RPMI7951 (cell line): ENCODE measurements at places on chromosomes 5 and 9.

- DNase-seq, result no peak
These were observed 644.5 kb downstream of the KCTD16 start for GRCh38 chr5:144815131-144815530.

- peak; percentile 58 for DNase-seq
These were observed 4.0 kb downstream of the MYOZ3 start for GRCh38 chr5:150665044-150665443.

GRCh38 chr5:40150896-40151295, 528.8 kb upstream of the PTGER4 start:
- no peak for DNase-seq

GRCh38 chr5:59758566-59758965, 135.0 kb downstream of the PDE4D start:
- no peak for DNase-seq

DNA sequence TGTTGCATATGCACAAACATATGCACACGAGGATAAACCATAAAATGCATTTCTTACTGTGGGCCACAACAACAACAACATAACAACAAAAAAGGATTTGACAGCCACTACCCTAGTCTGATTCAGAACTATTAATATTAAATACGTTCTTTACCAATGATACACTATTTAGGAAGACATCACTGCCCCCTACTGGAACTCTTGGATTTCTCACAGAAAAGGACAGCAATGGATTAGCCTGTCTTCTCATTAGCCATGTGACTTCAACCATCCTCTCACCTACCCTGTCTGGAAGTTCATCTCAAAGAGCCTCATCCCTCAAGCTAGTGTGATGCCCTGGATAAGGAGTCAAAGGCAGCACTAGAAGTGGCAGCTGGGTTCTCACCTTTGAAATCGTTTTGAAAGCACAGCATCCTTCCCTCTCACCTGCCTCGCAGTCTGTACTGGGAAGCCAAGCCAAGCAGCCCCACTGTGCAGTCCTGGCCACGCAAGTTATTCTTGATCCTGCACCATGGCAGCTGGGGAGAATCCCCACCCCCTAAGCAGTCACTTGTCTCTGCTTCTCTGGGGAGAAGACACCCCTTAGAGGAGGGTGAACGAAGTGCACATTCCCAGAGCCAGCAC, 64.6 kb downstream of the SH3TC2 start:
- peak; percentile 57 for DNase-seq

GRCh38 chr5:140107312-140108092, 6.4 kb upstream of the PURA start:
- DNase-seq, result peak; percentile 89

- DNase-seq, result no peak
These were observed 7.0 kb downstream of the XRCC4 start for GRCh38 chr5:83084336-83084735.

GRCh38 chr5:59694411-59694810, 199.1 kb downstream of the PDE4D start:
- no peak for DNase-seq

DNA sequence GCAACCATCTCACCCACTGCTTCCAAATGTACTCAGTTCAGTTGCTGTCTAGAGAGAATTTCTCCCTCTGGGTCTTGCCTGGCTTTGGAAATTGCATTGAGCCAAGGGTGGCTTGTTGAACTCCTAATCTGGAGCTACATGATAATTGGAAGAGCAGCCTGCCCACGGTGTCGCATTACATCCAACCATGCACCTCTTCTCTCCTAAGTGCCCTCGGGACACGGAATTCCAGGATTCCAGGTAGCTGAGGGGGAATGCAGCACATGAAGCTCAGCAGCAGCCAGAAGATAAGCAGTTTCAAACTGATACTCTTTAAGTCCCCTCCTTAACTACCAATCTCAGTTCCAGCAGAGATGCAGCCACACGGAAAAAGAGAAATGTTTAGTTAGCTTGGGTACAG, 509.4 kb upstream of the KLF4 start:
- DNase-seq, result peak; percentile 20

DNA sequence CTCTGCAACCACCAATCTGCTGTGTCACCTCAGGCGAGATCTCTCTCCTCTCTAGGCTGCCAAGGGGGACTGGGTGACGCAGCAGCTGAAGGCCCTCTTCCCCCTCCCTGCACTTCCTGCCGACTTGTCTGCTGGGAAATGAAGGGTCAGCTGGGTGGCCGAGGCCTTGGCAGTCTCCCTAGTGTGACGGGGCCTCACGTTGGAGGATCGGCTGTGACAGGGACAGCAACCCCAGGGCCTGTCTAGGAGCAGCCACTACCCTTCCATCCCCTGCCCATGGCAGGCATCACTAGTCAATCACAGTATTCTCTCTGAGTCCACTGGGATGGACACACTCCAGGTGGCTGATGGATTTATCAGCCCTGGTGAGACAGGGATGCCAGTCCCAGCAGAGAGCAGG, 107.3 kb upstream of the SARDH start:
- DNase-seq, result no peak

GRCh38 chr5:16437977-16438376, 27.6 kb downstream of the ZNF622 start:
- DNase-seq, result peak; percentile 17

GRCh38 chr5:139708877-139709581, 60.9 kb downstream of the CXXC5 start:
- DNase-seq, result peak; percentile 78

DNA sequence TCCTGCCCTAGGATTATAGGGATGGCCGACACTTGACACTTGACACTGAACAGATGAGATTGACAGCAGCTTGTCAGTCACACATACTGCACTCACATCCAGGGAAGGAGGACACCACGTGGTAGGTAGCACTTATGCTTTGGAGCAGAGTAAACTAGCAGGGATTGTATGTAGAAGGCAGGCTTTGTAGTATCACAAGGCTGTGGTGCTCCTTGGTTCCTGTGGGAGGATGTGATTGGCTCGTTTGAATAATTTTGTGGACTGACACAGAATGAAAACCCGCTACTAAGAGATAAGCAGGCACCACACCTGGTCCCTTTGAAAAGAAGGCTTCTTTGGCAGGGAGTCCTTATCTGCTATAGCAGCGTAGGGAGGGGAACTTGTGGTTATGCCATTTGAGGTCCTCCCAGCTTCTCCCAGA, 63.6 kb upstream of the IL12B start:
- DNase-seq, result no peak

DNA sequence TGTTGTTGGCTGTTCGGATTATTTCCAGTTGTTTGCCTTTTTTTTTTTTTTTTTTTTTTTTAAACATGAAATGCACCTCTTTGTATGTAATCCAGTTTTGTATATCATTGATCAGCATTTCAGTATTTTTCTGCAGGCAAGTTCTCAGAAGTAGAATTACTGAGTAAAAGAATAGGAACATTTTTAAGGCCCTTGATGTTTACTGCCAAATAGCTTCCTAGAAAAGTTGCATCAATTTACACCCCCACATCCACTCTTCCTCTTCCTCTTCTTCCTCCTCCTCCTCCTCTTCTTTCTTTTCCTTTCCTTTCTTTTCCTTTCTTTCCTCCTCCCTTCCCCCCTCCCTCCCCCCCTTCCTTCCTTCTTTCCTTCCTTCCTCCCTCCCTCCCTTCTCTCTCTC, 69.4 kb upstream of the ENTREP1 start:
- DNase-seq, result no peak

GRCh38 chr5:56298336-56299090, 65.4 kb upstream of the ANKRD55 start:
- no peak for DNase-seq

- no peak for DNase-seq
These were observed 15.8 kb upstream of the TTC23L start for GRCh38 chr5:34822956-34823715.

- DNase-seq, result peak; percentile 8
These were observed 91.8 kb upstream of the TXNDC8 start for GRCh38 chr9:110429453-110429852.

DNA sequence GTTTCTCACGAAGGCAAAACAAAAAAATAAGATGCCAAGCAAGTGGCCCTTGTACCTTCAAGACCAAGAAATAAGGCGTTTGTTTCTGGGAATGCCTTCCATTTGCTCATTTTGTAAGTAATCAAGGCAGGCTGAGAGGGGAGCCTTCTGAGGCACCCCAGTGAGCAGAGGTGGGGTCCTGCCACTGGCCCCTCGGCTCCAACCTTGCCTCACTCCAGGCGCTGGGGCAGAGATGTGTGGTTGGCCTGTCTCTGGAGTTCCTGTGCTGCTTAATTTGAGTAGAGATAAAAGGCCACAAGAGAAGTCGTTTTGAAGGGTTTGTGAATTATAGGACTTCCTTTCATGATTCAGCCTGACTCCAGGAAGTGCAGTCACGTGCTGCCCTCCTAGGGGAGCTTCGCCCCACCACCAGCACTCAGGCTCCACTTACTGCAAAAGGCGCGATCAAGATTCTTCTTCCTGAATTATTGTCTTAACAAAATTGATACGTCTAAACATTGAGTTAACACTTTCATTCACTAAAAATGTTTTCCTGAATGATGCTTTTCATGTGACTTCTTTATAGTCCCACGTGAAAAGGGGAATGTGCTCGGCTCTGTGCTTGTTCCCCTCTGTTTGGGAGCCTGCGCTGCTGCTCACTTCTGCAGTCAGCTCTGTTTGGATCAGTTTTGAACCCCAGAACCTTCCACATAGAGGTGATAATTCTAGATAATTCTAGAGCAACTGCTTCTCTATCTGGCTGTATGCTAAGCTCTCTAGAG, 13.7 kb downstream of the SYK start:
- DNase-seq, result peak; percentile 5

- no peak for DNase-seq
These were observed 471.1 kb downstream of the DMAC1 start for GRCh38 chr9:7328453-7328852.

- DNase-seq, result peak; percentile 19
These were observed 51.5 kb downstream of the CEP120 start for GRCh38 chr5:123371575-123372179.

- no peak for DNase-seq
These were observed 153.0 kb upstream of the SMC2 start for GRCh38 chr9:103941104-103941503.

DNA sequence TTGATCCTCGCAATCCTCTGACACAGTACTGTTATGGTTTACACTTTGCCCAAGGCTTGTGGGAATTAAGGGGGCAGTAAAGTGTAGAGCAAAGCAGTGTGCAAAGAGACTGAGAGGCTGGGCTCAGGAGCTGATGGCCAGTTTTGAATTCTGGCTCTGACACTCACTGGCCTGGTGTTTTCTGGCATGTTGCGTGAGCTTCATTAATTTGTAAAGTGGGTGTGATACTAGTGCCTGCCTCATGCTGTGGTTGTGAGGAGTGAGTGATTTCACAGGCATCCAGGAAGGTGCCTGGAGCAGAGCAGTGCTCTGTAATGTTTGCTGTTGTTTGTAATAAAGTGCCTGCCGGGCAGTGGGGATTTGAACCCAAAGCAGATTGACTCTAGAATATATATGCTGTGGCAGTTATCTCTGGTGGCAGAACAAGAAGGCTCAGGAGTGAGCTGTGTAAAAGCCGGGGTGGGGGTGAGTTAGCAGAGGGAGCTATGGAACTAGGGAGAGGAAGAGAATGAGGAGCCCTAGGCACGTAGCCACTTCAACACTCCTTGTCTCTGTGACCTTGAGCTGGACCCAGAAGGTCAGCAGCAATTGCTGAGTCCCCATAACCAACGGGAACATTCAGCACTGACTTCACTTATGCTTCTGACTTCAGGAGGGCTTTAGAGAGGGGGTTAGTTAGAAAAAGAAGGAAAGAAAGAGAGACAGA, 108.5 kb downstream of the DOCK2 start:
- DNase-seq, result peak; percentile 87

GRCh38 chr5:141605523-141606277, 13.1 kb downstream of the DIAPH1 start:
- peak; percentile 79 for DNase-seq

- no peak for DNase-seq
These were observed 630.2 kb upstream of the DMAC1 start for GRCh38 chr9:8429768-8430167.

DNA sequence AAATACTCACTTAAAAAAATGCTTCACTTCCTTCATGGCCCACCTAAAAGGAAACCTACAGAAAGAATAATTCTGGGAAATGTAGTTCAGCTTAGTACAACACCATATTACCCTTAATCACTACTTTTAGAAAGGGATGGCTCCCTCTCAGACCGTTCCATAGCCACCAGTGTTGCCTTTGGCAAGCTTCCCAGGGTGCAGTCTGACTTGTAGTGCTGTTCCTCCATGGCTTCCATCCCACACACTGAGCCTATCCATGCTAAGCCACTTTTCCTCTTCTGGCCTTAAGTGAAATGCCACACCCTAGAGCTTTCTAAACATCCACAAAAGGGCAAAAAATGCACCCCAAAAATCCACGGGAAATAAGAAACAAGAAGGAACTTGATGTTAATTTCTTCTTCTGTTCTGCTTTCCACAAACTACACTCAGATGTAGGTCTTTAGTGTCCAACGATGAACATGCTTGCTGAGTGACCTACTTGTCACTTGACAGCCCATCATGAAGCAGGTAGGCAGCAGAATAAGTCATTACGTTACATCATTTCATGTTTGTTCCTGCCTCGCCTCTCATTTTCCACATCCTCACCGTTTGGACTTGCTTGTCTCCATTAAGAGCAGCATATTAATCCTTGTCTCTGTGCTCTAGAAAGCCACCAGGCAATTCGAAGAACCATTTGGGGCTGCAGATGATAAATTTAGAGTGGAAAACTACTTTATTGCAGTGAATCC, 391.1 kb upstream of the GRAMD2B start:
- peak; percentile 75 for DNase-seq

- peak; percentile 82 for DNase-seq
These were observed 168.9 kb downstream of the MAPKAP1 start for GRCh38 chr9:125538092-125538473.

DNA sequence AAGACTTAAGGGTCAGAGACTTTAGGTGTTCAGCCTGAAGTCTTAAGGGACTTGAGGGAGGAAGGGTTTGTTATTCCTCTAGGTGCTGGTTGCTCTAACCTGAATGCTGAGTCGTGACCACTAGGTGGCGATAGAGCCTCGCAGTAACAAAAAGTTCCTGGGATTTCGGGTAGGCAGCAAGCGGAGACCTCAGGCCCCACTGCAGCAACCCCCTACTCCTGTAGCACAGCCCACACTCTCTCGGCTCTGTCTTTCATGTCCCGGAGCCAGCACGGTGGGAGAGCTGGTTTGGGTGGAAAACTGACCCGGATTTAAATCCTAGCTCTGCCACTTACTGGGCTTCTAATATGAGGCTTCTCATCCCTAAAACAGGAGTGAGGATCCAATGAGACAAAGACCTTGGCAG, 100.3 kb upstream of the PANK3 start:
- DNase-seq, result peak; percentile 52

DNA sequence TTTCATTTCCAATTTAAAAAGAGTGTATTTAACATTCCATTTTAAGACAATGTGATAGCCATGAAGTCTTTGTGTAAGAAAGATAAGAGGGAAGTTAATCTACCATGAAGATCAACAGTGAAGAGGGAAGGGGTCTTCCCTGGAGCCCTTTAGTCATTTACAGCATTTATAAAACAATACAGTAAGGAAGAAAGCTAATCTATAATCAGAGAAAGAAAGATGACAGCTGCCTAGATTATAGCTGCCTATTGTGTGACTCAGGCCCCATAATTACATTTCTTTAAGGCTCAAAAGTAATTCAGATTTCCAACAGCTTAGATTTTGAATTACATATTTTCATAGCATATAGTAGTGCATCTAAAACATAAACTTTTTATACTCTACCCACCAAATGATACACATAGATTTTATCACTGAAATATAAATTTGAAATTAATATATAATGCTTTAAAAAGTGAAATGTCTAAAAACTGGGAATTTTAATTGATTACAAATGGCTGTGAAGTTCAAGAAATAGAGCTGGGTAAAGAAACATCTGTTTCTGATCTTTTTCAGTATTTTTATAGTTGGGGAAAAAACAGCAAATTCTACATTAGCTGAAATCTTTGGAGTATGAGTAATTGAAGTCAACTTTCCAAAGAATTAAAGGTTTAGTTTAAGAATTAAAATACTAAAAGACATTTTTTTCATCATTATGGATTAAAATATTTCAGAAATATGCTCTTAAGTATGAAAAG, 89.6 kb downstream of the RIC1 start:
- DNase-seq, result no peak
